Head of caudate nucleus (tissue), 42 donors: ENCODE measurements at places on chromosomes 13 and 19.
A peak's percentile ranks its signal among the peaks of the same experiment; 100 is the strongest.

- no peak for DNase-seq
These were observed 68.1 kb downstream of the UFM1 start for GRCh38 chr13:38417727-38418126.

DNA sequence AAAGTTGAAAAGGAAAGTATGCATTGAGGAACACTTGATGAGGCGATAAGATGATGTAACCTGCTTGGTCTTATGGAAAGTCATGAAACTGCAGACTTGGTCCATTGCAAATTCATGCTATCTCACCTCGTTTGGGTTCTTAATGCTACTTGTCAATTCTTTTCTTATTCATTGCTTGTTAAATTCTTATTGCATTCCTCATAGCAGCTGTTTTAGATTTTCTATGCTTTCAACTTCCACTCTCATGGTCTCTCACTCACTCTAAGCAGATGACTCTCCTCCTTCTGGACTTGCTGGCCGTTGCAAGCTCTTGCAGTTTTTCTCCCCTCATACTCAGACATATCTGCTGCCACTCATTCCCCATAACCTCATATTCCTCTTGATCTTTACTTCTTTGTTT is 67.8 kb upstream of the CSNK1A1L start:
- no peak for DNase-seq

DNA sequence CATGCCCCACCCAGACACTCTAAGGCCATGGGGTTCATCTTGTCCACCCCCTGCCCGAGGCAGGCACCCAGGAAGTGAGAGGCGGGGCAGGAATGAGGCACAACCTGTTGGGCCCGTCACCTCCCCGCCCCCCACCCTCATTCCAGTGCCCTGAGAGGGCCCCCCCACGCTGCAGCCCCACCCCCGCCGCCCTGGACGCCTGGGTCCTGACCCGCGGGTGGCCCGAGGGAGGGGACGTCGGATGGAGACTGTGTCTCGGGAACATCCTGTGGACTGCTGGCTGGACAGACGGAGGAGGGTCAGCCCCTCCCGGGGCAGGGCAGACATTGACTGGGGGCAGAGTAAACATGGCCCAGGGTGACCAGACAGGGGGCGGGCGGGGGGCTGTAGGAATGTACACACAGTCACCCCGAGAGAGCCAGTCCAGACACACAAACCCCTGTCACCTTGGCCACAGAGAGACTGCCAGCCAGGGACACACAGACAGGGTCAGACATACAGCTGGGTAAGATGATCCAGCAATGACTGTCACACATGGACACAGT is 7.4 kb upstream of the JUNB start:
- DNase-seq = no peak

DNA sequence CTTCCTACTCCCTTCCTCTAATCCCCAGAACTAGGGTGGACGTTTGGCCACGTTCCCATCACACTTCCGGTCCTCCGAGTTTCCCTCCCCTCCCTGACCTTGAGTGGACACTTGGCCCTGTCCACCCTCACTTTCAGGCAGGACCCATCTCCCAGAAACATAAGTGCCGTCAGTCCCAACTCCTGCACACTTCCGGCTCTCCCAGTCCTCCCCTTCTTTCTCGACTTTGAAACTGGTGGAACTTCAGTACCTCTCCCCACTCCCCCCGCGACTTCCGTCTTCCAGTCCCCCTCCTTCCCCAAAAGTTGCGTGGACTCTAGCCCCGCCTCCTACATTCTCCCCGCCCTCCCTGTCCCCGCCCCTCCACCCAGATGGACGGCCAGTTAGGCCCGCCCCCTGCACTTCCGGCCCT is 278 bp upstream of the ZNF274 start:
- DNase-seq = no peak

DNA sequence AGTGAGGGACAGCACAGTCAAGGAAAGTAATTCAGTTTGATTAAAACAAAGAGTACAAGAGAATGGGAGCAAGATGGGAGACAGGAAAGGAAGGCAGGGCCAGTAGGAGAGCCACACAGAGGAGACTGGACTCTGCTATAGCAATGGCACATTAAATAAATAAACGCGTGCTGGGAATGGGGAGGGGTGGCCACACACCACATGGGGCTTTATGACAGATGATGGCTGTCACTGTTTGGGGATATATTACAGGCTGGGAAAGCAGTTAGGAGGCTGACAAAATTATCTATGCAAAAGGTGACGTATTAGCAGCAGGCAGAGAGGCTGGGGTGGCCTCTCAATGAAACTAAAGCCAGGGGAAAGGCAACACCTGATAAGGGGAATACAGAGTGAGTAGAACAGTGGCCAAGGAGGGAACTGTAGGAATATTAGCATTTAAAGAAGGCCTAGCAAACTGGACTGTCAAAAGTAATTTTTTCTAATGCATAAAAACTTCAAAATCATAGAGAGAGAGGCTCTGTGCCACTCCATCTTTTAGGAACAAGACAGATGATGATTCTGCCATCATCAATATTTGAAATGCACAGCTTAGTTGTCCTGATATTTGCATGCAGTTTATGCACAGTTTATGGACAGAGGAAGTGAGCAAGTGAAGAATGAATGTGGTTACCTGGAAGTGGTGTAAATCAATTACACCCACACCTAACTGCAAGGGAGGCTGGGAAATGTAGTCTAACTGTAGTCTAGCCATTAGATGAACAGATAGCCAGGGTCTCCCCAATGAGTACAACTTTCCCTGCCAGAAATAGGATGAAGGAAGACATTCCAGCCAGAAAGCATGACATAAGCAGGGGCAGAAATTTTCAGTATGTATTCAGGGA is 346.5 kb downstream of the FOXO1 start:
- no peak for DNase-seq

- DNase-seq = no peak
These were observed 29.2 kb downstream of the CSNK1G2 start for GRCh38 chr19:1970003-1970805.

DNA sequence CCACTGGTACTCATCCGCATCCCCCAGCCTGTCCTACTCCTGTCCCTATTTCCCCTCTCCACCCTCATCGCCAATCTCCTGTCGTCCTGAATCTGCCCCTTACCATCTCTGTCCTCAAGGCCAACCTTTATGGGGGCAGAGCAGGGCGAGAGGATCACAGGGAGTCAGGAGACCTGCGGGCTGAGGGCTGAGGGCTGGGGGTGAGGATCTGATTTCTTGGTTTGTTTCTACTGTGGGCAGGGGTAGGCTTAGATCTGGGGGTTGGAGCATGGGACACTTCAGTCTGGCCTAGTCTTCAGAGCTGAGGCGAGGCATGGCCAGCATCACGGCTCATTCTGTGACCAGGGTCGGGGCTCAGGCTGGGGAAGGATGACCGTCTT is 16.5 kb upstream of the ERCC1 start:
- DNase-seq = no peak

DNA sequence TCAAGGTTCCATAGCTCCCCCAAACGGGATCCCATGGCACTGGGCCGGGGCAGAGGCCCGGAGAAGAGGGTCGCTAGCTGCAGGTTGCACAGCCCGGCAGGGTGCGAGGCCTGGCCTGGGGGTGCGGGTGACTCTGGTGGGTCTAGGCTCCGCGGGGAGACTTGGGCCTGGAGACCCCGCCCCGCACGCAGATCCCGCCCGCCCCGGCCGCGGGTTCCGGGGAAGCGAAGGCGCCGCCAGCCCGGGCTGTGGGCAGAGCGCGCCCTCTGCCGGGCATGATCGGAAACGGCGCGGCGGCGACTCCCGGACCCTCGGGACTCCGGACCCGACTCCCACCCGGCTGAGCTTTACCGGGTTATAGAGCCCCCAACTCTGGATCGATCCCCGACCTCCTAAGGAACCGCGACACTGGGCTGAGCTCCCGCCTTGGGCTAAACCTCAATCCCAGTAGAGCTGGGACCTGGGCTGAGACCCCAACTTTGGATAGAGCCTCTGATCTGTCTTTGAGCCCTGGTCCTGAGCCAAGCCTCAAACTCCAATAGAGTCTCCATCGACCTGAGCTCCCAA is 3.1 kb upstream of the TNFAIP8L1 start:
- DNase-seq = peak; percentile 55

DNA sequence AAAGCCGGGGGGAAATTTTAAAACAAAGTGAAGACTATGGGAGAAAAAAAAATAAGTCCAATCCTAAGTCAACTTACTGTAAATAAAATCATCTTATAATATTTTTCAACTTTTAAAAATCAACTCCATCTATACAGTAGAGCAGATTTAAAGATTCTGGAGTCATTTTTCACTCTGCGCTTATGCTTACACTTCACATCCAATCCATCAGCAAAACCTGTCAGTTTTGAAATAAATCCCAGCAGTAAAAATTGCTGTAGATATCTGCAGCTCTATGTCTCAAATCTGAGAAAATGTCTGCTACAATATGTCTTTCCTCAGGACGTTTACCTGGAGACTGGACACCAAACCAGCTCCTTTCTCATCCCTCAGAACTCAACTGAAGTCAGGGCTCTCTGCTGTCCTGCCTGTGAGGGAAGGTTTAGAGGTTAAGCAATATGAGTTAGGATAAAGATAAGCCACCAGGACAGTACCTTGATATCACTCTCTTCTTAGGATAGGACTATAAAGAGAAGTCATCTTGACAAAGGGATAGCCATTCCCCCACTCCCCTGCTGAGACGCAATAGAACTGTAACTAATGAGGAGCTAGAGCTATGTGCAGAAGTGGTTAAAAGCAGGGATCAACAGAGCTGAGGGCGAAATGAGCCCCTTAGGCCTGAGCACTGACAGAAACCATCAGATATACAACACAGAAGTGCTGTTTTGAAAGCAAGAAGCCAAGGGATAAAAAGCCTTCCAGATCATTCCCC is 254.7 kb upstream of the KLHL1 start:
- DNase-seq = no peak

GRCh38 chr19:35278578-35279284 is 3.6 kb upstream of the HAMP start:
- no peak for DNase-seq

- no peak for DNase-seq
These were observed 7.7 kb downstream of the ATP13A1 start for GRCh38 chr19:19655641-19656343.
